Heart right ventricle (tissue), 16 donors: ENCODE measurements at places on chromosomes 12 and 14. TPM values are rescaled to one million over a fixed set of nuclear protein-coding genes. Genes with fewer than 3 reads are reported as not detected.
A peak's percentile ranks its signal among the peaks of the same experiment; 100 is the strongest.

Gene ZDHHC22
- polyA plus RNA-seq = not detected

Gene MYG1
- 69.4 TPM for polyA plus RNA-seq

Gene VDR
- 0.87 TPM for polyA plus RNA-seq

Gene SYT1
- not detected for polyA plus RNA-seq

Gene FAM90A1
- 0.03 TPM for polyA plus RNA-seq

Gene MRPS35
- 27.3 TPM for polyA plus RNA-seq

Gene NOXRED1
- polyA plus RNA-seq = 0.04 TPM

Gene INSM2
- polyA plus RNA-seq = not detected

Gene GPRC5A
- 0.95 TPM for polyA plus RNA-seq

Gene KRT74
- not detected for polyA plus RNA-seq

DNA sequence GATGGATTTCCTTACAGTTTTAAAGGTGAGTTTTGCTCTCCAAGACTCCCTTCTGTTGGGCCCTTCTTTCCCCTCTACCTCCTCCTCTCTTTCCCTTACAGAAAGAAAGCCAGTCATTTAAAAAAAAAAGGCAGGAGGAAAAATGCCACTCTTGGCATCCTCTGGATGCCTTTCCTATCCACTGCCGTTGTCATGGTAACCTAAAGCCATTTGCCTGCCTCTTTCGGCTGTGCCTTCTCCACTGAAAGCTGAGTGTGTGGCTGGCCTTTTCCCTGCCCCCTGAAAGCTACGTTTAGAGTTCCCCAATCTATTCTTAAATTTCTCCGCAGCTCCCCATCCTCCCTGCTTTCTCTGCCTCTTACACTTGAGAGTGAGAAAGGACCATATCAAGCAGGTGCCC is 67.1 kb downstream of the TUNAR start:
- no peak for DNase-seq

DNA sequence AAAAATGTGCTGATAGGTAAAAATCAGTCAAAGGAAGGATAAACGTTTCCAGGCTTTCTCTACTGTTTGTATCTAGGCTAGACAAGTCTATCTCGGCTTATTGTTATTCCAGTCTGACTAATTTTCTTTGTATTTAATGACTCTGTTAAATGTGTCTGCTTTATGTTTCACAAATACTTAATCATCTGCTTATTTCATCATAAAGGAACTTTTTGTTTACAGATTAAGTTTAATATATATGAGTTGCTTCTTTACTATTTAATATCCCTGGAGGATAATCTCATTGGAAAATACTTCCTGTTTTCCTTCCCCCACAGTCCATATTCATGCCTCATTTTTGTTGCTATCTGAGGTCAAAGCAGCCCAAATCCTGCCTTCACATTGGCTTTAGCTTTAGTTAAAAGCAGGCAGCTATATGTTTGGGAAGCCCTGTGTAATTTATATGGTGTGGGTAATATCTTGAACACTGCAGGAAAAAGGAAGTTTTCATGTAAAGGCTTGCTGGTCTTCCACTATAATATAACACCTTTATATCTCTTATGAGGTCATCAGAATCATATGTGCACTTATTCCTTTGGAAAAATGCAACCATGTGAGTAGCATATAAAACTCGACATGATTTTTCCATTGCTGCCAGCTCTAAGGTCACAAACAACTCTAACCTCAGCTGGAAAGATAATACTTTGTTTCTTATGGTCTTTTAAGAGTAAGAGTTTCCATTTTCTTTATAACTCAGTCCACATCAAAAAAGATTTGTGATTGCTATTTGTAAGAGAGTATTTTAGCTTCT is 76.8 kb downstream of the ALX1 start:
- DNase-seq = no peak

DNA sequence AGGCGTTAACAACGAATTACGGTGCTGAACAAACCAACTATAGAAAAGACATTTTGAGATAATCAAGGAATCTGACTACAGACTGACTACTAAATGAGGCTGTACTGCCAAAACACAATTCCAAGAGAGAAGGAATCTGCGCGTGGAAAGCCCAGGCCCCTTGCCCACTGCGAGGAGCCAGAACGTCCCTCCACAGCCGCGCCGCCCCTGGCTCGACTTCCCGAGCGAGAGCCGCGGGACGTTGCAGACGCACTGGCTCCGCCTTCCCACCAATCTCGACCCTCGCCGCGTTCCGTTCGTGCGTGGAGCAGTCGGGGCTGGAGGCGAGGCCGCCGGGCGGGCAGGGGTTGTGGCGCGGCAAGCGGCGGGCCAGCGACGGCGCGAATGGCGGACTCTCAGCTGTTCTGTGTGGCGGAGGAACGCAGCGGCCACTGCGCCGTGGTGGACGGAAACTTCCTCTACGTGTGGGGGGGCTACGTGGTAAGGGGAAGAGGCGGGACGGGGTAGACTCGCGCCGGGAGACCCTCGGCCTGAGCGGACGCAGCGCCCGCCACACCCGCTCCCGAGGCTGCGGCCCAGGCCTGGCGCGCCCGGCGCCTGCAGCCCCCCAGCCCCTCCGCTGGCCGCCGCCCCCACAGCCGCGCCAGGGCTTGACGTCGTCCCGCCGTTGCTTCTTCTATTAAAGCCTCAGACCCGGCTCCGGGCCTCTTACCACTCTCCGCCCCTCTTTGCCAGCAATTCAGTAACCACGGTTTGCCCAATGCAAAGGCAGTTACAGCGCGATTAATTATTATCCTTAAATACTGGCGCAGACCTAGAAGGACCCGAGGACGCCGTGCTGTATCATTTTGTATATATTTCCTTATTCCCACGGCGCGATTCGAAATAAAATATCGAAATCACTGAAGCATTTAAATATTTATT is at the start of gene KLHDC1:
Gene KLHDC1 (plus strand): TSS at position 310 of the 924 bp plus-strand sequence. CDS start 75 bp downstream, at position 385.
- peak; percentile 93 for DNase-seq

DNA sequence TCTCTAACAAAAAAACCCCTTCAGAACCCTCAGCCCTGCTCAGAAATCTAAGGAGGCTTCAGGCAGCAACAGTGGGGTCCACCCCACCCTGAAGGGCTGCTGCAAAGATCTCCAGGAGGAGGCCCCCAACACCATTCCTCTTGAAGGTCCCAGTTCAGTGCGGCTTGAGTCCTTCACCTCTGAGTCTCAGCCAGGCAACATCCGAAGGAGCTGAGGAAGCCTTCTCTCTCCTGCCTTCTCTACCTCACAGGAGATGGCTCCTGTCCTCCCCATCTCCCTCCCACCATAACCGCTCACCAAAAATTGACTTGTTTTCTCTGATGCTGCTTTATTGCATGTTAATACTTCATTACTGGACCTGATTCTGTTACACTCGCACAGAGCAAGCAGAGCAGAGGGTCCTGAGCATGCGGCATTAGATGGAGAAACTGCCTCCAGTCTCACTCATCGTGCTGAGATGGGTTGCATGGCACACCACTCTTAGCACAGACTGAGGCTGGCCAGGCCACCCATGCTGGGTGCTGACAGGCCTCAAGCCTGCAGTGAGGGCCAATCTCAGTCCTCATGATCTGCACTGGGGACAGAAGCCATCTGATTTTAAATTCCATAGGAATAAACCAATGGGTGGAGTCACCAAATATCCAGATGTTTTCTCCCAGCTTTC is 224.8 kb downstream of the CACNA1C start:
- DNase-seq = no peak

GRCh38 chr14:85533023-85533860 is 3.3 kb downstream of the FLRT2 start:
- DNase-seq = peak; percentile 48

DNA sequence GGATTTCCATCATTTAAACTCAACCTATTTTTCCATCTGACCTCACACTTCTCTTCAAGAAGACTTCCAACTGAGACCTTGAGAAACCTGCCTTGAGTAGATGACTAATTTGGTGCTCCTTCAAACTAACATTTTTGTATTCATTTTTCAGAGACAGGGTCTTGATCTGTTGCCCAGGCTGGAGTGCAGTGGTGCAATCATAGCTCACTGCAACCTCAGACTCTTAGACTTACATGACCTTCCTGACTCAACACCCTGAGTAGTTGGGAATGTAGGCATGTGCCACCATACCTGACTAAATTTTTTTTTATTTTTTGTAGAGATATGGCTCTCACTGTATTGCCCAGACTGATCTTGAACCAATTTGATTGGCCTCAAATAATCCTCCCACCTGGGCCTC is 389.9 kb downstream of the PDZRN4 start:
- DNase-seq = no peak

- DNase-seq = no peak
These were observed 4.3 kb downstream of the OSBPL8 start for GRCh38 chr12:76555231-76555767.

DNA sequence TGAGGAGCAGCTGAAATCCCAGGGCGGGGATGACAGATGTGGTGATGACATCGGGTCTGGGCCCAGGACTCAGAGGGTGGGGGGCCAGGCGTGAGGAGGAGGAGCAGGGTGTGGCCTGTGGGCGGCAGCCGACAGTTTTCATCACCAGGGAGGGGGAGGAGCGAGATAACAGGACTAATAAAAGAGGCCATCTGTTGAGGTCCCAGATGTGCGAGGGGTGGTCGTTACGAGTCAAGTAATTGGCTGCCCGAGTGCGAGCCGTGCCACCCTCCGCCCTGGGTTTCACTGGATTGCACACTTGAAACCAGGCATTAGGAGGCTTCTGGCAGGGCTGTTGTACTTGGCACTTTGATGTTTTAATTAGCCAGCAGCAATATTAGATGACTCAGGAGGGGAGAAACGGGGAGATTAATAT is 67.2 kb downstream of the NOS1 start:
- DNase-seq = no peak

GRCh38 chr12:7091171-7091570 is 1.1 kb downstream of the C1R start:
- DNase-seq = no peak

DNA sequence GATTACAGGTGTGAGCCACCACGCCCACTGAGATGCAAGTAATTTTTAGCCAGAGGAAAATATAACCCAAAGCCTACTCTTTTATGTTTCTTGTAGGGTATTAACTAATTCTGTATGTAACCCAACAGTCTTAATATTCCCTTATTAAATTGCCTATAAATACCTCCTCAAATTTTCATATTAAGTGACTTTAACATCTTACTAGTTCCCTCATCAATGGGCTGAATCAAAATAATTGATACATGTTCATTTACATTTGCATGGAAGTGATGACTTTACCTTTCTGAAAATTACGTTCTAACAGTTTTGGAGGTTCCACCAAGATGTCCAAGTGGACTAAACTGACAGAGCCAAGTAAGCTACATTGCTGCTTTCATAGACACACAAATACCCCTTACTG is 3.1 kb downstream of the SOS2 start:
- DNase-seq = no peak

- DNase-seq = no peak
These were observed 2.9 kb downstream of the NGB start for GRCh38 chr14:77267937-77268699.

- DNase-seq = no peak
These were observed 31.3 kb upstream of the TMEM263 start for GRCh38 chr12:106924268-106924861.

GRCh38 chr12:68468036-68468435 is 135.9 kb upstream of the MDM1 start:
- no peak for DNase-seq

- no peak for DNase-seq
These were observed 6.9 kb upstream of the OR6J1 start for GRCh38 chr14:22650960-22651521.

GRCh38 chr12:120347766-120348165 is 20.2 kb upstream of the PLA2G1B start:
- DNase-seq = no peak

DNA sequence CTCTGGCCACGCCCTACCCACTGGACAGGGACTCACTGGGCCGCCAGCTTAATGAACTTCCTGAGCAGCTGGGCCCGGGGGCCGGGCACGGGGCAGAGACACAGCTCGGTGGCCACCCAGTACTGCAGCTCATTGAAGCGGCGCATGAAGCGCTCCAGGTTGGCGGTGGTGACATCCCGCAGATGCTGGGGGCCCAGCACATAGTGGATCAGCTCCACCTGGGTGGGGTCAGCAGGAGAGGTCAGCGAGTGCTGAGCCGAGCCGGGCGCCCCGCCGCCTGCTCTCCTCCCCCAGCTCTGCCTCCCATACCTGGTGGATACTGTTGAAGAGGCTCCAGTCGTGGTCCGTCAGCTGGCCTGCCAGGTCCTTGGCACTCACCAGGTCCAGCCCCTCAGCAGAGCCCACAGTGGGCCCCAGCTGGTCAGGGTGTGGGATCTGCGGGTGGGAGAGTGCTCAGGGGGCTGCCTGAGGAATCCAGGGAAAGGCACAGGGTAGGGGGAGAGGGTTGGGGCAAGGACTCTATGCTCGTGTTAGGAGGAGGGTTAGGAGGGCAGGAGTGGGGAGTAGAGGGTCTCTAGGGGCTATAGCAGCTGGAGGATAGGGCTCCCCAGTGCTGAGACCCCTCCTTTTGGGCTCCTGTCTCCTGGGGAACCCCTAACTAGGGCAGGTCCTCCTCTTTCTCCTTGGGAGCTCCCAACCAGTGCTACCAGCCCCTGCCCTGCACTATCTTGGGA is 15.5 kb upstream of the ENDOU start:
- no peak for DNase-seq

DNA sequence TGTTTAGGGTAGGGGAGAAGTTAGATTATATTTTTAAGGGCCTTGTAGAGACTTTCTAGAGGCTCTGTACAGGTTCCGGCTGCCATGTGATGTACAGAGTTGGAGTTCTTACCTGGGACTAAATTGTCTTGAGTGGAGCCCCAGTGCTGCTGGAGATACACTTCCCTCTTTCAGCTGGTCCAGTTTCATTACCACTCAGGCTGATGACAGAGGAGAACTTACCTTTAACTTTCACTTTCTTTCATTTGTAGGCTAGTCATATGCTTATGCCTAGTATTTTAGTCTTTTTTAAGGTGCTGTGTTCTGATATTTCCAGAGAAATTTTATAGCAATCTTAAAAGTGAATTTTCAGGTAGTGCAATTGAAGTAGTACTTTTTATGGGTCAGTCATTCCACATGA is 117.3 kb downstream of the ERC1 start:
- no peak for DNase-seq

- DNase-seq = no peak
These were observed 1.6 kb downstream of the PHLDA1 start for GRCh38 chr12:76029982-76030340.

DNA sequence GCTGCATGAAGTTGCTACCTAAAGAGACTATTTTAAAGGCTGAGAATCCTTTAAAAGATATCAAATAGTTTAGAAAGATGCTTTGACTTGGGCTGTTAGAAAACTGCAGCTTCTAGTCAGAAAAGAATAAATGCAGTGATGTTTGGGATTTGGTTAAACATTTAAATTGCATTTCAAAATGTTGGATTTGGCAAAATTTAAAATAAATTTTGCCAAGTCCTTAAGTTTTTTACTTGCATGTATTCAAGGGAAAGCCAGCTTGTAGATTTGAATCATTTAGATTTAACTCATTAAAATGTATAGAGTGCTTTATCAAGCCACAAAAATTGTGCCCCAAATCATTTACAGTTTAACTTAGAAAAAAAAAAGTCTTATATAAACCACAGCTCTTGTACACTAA is 109.7 kb downstream of the ANKS1B start:
- DNase-seq = no peak

DNA sequence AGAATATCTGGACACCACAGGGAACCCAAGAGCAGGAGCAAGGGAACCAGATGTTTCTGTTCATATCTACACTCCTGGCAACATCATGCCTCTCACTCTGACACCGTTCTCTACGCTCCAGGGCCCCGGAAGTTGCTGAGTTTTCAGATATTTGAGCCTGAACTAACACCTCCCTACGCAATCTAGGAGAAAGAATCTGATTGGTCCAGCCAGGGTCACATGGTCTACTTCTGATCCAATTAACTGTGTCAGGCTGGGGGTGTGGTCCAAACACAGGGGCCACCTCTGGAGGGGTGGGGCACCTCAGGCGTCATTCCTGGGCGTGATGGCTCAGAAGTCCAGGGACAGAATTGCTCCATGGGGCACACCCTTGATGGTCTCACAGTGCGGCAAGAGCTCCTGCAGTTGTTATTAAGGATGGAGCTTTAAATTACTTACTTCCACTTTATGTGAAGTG is 165.5 kb downstream of the PTPN11 start:
- DNase-seq = no peak
